ENCODE measurements at places on chromosomes 11 and 22.

- no peak for DNase-seq
These were observed 301.3 kb upstream of the TENM4 start for GRCh38 chr11:79742176-79742575.

- DNase-seq = no peak
These were observed 155.1 kb upstream of the SOX6 start for GRCh38 chr11:16511116-16512114.

DNA sequence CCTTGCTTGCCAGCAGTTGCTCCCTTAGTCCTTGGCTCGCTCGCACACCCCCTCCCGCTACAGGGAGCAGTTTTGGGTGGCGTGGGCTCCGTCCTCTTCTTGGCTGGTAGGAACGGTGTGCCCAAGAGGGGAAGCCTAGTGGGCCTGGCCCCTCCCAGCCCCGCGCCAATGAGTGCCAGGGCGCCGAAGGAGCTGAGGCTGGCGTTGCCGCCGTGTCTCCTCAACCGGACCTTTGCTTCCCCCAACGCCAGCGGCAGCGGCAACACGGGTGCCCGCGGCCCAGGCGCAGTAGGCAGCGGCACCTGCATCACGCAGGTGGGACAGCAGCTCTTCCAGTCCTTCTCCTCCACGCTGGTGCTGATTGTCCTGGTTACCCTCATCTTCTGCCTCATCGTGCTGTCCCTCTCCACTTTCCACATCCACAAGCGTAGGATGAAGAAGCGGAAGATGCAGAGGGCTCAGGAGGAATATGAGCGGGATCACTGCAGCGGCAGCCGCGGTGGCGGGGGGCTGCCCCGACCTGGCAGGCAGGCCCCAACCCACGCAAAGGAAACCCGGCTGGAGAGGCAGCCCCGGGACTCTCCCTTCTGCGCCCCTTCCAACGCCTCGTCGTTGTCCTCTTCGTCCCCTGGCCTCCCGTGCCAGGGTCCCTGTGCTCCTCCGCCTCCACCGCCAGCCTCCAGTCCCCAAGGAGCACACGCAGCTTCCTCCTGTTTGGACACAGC lies 1.6 kb downstream of the C11orf87 start:
- no peak for DNase-seq

DNA sequence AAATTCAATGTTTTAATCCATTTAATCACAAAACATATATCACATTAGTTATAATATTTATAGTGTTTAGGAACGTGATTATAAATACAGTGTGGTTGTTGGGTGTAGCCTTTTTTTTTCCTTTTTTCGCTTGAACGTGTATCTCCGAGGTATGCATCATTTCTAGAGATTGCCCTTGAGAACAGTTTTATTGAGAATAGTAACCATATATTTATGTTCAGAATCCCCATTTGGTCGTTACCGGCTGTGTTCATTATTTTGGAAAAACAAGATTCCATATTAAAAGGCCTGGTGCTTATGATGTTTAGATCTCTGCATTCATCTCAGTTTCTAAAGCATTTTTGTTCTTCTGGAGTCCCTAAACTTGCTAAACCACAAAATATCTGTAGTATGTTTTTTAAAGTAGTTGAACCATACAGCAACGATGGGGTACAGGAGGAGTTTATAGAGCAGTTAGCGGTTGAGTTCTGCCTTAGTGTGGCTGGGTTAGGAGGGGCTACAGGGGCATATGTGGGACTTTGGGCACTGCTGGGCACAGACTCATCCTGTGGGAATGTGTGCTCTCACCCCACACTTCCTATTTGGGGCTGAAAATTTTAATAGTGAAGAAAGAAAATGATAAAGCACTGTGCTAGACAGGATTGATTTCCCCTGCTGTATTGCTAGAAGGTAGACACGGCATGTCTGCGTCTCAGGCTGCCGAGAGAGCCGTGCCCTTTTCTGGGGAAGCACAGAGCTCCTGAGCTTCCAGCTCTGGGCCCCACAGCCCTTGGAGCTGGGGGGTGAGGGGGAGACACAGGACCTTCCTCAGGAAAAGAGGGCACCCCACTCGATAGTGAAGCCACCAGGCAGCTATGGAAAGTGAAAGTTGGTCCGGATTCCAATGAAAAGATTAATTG lies 81.5 kb upstream of the PPARA start:
- no peak for DNase-seq

- DNase-seq = no peak
These were observed 38.7 kb downstream of the BUD13 start for GRCh38 chr11:116733969-116734508.

- DNase-seq = no peak
These were observed 41.5 kb upstream of the CCND1 start for GRCh38 chr11:69599502-69599901.

DNA sequence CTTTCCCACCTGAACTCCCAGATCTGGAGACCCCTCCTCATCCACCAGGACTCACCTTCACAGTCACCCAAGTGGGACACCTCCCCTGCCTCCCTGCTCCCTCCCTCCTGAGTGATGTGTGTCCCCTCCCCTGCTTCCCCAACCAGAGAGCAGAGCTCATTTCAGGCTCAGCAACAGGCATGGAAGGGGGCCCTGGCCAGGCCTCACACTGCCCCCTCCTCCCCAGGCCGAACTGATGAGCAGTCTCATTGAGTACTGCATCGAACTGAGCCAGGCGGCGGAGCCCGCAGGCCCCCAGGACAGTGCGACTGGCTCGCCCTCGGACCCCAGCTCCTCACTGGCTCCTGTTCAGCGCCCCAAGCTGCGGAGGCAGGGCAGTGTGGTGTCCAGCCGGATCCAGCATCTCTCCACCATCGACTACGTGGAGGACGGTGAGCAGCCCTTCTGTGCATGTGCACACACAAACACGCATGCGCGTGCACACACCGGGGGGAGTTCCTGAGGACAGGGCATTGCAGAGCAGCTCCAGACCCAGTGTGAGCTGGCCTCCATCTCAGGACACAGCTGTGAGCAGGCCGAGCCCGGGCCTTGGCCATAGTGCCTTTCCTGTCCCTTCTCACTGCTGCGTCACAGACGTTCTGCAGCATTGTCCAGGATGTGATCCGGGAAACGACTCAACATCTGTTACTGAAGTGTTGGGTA lies 17.8 kb upstream of the NEAT1 start:
- DNase-seq = no peak
